ENCODE measurements at places on chromosomes 5 and 9. TPM values are rescaled to one million over a fixed set of nuclear protein-coding genes. Genes with fewer than 3 reads are reported as not detected.

DNA sequence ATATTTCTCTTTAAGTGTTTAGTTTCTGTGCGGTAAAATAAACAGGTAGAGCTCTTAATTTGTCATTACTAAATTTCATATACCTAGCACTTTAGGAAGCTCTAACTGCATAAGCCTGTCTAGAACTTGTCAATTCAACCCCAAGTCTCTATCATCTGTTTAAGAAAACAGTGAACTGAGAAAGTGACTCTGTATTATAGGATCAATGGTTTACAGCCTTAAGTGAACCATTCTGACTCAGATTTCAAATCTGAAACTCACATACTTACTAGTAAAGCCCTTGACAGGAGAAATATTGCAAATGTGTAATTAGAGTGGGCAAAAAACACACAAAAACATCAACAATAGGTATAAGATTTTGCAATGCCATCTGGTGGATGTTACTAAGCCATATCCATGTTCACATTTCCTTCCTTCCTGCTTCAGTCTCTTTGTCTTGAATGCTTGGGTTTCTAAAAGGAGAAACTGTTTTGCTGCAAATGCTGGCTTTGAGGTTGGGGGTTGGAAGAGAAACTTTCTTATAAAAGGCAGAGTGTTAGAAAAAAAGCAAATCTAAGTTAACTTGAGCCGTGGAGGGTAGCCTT, 101.8 kb downstream of the DOCK8 start:
- DNase-seq: no peak

DNA sequence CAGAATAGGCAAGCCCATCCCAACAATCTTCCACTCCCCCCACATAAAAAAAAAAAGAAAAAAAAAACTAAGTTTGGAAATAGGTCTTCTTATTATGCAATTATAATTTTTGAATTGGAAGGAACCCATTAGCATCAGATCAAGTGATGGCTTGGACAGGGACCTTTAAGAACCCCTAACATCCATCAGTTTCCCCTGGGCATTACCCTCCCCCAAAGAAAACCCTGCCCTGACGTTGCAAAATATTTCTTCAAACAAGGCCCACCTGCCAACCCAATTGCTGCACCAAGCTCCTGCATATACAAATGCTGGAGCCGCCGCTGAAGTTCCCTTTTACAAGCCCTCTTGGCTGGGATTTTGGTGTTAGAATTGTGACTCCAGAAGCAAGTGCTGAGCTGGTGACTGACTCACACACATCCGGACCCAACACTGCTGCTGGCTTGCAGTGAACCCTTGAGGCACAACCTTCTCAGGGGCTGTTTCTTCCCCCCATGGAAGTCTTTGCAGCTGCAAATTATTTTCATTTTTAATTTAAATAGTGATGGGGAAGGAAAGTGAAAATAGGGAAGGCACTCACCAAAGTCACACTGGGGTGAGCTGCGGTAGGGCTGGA, 56.1 kb upstream of the AFAP1L1 start:
- DNase-seq: no peak

GRCh38 chr5:14380712-14381111, 200.9 kb upstream of the OTULINL start:
- DNase-seq: no peak

DNA sequence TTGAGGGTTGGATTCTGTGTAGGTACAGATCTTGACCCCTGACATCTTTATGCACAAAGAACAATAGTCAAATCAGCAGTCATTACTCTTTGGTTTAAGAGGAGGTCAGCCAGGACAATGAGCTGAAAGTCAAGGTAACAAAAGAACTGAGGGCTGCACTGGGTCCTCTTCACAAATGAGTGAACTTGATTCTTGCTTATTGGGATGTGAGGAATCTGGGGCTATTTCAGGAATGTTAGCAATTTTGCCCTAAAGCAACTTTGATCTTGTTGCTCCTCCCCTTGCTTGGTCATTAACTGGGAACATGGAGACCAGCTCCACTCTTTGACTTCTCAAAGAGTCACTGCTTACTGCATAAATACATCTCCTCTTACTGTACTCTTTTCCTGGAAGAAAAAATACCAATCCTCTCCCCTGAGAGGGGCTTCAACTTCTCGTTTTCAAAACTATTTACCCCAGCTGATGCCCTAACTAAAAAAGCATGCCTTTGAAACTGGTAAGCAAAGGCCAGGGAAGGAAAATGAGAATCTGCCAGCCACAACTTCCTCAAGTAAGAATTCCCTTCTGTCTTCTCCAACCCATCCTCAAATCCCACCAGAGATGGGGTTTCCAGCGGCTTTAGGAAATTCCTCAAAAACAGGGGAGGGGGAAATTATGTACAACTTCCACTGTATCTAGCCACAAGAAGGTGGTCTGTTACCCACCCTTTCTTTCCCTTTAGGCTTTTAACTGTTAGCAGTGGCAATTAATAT, 368.3 kb downstream of the ENC1 start:
- DNase-seq: no peak

DNA sequence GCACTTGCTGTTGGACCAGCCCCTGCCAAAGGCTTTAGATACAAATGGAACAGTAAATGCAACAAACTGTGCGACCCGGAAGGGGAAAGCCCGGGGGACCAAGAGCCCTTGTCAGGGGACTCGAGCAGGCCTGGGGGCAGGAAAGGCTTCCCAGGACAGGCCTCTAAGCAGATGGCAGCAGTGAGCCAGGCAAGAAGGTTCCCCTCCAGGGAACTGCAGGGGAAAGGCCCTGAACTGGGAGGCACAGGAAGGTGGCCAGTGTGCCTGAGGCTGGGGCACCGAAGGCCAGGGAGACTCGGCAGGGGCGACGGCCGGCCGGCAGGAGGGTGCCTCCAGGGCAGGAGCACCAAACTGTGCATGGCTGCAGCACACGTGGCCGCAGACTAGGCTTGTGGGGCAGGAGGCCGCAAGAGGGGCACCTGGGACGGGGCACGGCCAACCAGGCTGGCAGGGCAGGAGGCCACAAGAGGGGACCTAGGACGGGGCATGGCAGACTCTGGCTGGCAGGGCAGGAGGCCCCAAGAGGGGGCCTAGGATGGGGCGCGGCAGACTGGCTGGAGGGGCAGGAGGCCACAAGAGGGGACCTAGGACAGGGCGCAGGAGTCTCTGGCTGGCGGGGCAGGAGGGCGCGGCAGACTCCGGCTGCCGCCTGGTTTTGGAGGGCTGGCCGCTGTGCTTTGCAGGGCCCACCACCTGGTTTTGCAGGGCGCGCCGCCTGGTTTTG, 10.0 kb downstream of the VAV2 start:
- DNase-seq: no peak

DNA sequence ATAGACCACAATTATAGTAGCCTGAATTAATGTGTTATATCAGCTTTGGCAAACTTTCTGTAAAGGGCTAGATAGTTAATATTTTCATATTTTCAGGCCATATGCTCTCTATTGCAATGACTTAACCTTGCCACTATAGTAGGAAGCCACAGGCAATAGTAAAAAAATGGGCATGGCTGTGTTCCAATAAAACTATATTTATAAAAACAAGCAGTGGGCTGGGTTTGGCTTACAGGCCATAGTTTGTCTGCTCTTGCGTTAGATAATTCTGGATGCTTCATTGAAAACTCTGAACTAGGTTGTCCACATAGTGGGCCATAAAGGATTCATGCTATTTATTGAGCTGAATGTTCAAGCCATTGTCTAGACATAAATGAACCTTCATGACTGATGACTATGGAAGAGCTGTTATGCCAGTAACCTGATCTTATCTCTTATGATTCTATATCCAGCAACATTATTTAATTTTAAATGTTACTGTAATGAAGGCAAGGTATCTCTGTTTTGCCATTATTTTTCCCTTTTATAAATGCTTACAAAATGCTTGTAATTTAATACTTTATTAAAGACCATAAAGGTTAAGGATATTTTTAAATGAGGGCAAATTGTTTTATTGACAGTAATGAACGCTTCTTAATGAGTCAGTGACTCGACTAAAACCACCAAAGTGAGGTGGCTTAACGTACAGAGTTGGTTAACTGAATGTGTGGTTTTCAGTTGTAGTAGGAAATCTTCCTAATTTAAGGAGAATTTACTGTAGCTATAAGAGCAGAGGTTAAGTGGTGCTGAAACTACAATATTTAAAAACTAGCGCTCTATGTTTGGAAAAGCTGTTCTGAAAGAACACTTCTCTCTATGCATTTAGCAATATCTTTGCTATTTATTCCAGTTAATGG, 560.6 kb downstream of the PRR16 start:
- DNase-seq: no peak

Gene UBE2QL1
- polyA plus RNA-seq: 0.19 TPM

Gene ECM2
- polyA plus RNA-seq: 39.3 TPM

Gene TYRP1
- 9.8 TPM for polyA plus RNA-seq

Gene IL9
- polyA plus RNA-seq: not detected
